ENCODE measurements at places on chromosomes 5 and 9.

GRCh38 chr5:180540050-180540694 is 46.0 kb downstream of the CNOT6 start:
- no peak for DNase-seq

GRCh38 chr9:112728401-112728800 is 10.5 kb upstream of the INIP start:
- DNase-seq, result no peak

GRCh38 chr5:44292736-44293135 is 96.5 kb downstream of the FGF10 start:
- DNase-seq, result no peak

DNA sequence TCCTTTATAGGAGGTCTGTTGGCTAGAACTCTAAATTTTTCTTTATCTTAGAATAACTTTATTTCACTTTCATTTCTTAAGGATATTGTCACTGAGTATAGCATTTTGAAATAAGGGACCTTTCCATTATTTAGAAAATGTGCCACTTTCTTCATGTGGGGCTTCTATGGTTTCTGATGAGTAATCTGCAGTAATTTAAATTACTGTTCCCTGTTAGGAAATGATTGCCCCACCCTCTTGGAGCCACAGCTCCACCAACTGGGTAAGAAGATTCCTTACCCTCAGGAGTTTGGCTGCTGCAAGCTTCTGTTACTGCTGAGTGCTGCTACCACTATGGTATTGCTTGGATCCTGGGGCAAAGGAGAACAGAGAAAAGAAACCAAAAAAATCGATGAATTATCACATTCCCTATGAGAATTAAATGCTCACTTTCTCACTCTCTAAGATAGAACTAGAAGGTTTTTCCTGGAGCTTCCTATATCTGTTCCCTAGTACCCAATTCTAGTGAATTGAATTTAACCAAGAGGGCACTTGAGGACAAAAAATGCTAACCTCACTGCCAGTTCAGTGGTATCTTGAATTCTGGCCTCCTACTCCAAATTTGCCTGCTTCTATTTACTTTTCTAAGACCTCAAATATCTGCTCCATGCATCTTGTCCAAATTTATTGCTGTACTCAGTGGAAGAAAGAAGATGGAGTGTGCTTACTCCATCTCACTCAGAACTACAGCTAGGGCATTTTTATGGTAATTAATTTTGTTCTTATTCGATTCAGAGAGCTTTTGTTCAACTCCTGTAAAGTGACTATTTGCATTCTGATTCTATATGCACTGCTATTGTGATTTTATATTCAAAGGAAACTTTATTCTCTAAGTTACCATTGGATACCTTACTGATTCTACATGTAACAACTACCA is 2111.3 kb downstream of the MAT2B start:
- no peak for DNase-seq

DNA sequence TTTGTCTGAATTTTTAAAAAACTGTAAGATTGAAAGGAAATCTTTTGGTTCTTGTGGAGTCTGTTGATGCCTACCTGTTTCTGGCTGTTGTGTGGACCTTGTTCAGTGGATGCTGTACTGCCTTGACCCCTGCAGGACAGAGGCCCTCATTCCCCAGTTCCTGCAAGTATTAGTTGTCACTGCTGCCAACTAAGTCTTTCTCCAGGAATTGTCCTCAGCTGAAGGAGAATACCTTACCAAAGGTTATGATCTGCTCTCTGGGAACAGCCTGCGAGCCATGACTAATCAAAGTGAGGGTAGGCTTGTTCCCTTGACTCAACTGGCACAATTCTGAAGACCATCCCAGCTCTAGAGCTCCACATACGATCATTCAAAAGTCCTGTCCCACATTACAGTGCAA is 145.3 kb upstream of the FST start:
- no peak for DNase-seq

GRCh38 chr9:3842839-3843238 is 317.0 kb upstream of the RFX3 start:
- DNase-seq, result no peak

GRCh38 chr9:78301466-78301865 is 4.5 kb downstream of the PSAT1 start:
- DNase-seq, result no peak

- no peak for DNase-seq
Measured at GRCh38 chr5:177371120-177372033, 12.9 kb upstream of the SLC34A1 start.

- no peak for DNase-seq
Measured at GRCh38 chr9:120324996-120325642, 254.8 kb downstream of the CDK5RAP2 start.

GRCh38 chr5:31786090-31786631 is 147.2 kb downstream of the PDZD2 start:
- DNase-seq, result no peak

DNA sequence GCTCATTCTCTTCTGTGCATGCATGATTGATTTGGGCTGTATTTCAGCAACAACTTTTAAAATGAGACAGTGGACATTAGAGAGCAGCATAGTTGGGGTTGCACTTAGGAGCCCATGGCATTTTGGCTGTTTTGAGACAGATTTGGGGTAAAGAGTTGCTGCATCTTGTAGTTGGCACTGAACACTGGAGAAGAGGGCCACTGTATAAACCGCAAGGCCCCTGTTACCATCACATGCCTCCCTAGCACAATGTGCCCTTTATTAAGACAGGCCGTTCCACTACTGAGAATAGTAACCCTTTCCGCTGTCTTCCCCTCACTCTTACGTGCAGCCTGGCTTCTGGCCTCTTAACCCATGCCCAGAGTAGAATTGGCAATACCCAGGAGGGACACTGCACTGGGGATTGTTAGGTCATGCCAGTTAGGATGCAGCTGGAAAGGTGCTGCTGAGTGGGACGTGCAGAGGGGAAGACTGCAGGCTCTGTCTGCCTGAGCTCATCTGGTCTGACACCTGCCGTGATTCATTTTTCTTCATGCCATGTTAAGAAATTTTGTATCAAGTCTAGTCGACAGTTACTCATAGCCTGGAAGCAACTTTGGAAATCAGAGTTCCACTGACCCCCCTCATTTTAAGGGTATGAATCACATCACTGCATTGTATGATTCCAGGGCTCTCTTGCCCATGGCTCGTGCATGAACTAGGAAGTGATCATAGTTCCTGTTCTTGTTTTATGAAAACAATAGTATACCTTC is 146.9 kb upstream of the DMRT1 start:
- DNase-seq, result no peak

GRCh38 chr5:105397749-105398148 is 1835.2 kb upstream of the NUDT12 start:
- DNase-seq, result no peak

GRCh38 chr9:96376891-96377874 is 6.3 kb downstream of the SLC35D2 start:
- DNase-seq, result no peak

DNA sequence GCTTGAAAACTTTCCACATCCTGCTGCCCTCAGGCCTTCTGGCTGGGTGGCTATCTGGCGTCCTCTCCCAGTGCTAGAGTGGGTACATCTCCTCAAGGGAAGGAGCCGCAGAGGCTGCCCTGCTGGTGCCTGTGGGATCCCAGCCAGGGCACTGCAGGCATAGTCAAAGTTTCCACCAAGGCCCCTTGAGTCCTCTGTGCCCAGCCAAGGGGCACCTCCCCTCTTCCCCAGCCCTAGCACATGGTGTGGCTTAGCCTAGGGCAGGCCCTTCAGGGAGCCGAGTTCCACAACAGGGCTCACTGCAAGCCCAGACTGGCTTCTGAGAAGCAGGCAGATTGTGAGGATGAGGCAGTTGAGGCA is 103.2 kb downstream of the RGS3 start:
- DNase-seq, result no peak

- DNase-seq, result no peak
Measured at GRCh38 chr5:138492560-138493045, 27.3 kb downstream of the EGR1 start.

- DNase-seq, result no peak
Measured at GRCh38 chr9:136719195-136719880, 7.0 kb downstream of the DIPK1B start.

DNA sequence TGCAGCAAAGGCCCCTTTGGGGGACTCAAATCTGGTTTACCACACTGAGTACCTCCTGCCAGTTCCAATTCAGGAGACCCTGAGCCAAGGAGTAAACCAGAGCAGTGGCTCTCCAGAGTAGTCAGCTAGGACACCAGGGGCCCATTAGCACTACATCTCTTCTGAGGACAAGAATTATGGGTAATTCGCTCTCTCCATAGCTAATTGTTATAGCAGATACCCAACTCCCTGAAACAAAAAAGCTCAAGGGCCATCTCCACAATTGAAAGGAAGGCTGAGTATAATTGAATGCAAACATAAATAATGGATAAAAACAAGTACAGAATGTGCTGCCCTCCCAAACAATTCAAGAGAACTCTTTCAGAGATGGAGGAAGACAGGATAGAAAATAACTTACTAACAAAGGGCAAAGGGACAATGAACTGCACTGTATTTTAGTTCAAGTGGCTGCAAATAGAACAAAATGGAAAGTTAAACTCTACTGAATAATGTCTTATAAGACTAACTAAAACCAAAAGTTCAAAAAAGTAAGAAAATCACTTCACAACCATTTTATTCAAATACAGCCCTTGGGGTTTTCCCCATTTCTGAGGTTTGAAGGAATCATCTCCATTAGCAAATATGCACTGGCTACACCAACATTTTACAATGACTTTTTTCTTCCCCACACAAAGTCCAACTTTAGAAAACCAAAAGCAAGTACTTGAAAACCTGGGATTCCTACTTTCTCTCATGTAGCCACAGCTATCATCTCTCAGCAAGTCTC is 118.8 kb downstream of the SIL1 start:
- no peak for DNase-seq

GRCh38 chr9:21450733-21451394 is 10.6 kb downstream of the IFNA1 start:
- no peak for DNase-seq

DNA sequence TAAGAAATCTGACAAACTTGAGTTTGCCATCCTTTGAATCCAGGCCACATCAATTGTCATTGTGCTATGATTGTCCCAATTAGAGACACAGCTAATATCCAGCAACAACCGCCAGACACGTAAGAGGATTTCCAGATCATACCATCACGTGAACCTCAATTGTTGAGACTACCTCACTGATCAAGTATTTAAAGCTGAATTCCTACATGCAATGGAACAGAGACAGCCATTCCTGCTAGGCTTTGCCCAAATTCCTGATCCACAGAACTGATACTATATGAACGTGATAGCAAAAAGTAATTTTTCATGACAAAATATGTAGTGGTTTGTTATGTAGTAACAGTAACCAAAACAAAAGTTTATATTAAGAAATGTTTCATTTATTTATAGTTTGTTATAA is 657.7 kb downstream of the PRR16 start:
- no peak for DNase-seq

DNA sequence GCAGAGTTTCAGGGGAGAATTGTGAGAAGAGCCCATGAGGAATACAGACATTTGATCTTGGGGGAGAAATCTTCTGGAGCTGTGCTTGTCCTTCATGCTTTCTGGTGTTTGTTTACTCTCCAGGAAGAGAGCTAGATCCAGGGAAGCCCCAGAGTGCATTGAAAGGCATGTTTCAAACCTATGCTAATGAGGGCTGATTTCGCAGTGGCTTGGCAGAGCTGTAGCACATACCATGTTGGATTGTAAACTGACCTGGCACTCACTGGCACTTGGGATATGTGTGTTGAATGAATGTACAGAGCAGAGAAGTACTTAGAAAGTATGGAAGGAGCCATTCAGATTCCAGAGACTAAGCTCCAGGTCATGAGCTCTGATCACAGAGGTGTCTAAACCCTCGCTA is 30.9 kb downstream of the TNFSF8 start:
- DNase-seq, result no peak

GRCh38 chr5:178234750-178235587 is 2.4 kb upstream of the PHYKPL start:
- DNase-seq, result peak; percentile 54

- DNase-seq, result no peak
Measured at GRCh38 chr9:92669527-92669889, 423 bp downstream of the IPPK start.

- DNase-seq, result no peak
Measured at GRCh38 chr5:16013334-16014065, 166.1 kb downstream of the MARCHF11 start.

DNA sequence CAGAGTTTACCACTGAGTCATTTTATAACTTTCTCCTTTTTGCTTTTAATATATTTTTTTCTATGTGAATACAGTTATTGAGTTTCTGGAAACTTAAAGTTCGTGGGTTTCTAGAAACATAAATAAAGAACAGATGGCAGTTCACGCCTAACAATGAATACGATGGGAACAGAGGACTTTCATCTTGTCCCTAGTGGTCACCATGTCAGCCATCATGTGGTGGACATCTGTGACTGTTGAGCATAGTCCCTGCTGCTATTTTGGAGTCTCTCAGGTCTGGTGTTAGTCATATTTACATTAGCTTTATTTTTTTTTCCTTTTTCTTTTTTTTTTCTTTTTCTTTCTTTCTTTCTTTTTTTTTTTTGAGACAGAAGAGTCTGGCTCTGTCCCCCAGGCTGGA is 85.3 kb downstream of the XRCC4 start:
- DNase-seq, result no peak

- DNase-seq, result no peak
Measured at GRCh38 chr9:127796852-127797370, 5.8 kb upstream of the FPGS start.

DNA sequence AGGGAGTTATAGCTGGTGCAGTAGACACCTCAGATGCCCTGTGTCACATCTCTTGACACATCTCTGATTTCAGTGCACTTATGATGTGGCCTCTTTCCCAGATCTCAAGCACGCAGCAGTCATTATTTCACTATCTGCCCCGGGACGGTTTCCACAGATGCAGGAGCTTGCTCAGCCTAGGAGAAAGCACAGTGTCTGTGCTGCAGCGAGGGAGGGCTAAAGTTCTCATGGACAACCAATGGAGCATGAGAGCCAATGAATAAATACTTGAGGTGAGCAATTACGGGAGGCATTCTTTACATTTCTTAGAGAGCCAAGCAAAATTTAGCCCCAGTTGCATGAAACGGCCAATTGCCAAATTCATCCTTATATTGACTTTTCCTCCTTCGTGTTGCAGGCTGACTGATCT is 7.4 kb upstream of the MOB3B start:
- DNase-seq, result no peak

- DNase-seq, result no peak
Measured at GRCh38 chr5:81908771-81909170, 63.1 kb upstream of the ATG10 start.

GRCh38 chr9:135925496-135926133 is 18.3 kb upstream of the CAMSAP1 start:
- DNase-seq, result peak; percentile 22
